ENCODE measurements at places on chromosomes 1 and 21.

DNA sequence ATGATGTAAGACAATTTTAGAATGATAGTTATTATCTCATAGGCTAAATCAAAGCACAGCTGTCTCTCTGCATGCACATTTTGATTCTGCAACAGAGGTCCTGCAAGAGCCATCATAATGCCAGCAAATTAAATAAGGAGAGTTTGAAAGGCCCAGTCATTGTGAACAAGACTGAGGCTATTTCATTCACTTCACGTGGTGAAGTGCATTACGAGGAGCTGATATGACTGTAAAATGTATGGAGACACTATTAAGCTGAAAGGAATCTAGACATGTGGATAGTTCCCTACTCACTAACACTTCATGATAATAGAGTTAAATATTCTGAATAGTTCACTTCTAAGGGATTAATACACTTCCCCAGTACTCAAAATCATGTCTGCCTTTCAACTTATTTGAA is 299.0 kb downstream of the SMYD3 start:
- DNase-seq = no peak

DNA sequence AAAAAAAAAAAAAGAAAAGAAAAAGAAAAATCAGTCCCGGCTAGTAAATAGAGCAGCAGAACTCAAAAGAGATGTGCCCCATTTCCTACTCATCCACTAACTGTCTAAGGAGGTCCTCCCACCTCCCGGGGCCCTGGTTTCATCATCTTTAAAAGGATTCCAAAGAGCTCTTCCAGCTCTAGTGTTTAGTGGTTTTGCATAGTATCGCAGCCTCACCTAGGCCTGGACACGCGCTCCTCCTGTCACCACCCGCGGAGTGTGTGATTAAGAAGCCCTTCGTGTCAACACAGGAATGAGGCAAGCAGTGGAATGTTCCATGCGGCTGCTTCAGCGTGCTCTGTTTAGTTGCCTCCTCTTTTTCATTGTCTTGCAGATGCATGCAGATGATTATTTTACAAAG is 49.0 kb downstream of the LBR start:
- DNase-seq = no peak

DNA sequence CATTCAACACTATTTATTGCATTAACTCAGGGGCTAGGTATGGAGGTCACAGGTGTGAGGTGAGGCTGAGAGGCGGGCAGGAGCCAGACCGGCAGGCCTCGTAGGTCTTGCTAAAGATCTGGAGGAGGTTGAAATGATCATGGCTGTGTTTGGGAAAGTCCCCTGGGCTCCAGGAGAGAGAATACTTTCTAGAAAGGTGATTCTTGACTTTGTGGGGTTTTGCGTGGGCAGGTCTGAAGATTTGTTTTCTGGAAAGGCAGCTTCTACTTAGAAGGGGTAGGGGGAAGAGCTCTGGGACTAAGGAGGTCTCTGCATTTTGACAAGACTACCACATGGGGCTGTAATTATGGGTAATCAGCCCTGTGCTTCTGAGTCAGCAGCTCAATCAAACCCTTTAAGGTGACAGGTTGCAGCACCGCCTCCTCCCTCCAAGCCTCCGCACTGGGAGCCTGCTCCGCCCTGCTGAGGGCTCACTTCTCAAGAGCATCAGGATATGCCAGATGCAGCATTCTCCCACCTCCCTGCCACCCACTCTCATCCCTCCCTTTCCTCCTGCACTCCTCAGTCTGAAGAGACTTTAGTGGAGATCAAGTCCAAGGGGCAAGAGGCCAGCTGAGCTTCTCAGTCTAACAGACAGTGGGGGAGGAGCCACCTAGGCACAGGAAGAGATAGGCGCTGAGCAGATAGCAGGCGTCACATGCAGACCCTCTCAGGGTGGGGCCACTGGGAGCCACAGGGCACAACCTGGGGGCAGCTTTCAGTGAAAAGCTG is 30.5 kb downstream of the SLC30A1 start:
- DNase-seq = no peak

DNA sequence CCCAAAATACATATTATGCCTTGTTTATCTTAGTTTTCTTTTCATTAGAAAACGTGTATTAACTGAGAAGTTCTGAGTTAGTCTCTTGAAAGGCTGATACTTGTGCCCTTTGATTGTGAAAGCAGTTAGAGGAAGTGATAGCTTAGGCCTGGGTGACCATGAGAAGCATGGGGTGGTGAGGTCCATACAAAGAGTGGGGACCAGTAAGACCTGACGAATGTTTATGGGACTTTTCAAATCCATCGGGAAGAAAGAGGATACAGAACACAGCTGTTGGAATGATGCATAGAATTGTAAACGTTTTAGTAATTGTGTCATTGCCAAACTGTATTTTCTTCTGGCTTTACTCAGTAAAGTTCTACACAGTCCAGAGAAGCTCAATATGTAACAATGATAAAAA is 259.8 kb downstream of the LMO4 start:
- DNase-seq = no peak

GRCh38 chr1:218467101-218468072 is 122.3 kb downstream of the TGFB2 start:
- DNase-seq = no peak

DNA sequence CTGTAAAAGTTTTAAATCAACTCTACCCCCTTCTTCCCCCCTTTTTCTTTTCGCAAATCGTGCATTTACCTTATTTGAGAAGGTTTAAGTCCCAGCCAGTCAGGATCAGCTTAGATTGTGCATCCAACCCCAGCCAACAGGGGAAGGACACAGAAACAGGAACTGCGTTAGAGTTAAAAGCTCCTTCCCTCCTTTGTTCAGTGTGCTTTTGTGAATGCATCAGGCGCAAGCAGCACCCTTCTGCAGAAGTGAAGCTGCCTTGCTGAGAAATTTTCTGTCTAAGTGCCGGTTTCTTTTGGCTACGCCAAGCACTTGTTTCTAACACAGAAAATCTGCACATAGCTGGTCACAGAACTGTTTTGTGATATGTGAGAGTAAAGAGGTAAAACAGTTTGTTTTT is 56.2 kb upstream of the PRRC2C start:
- DNase-seq = no peak

- no peak for DNase-seq
These were observed 208.2 kb upstream of the USP24 start for GRCh38 chr1:55423376-55423775.

DNA sequence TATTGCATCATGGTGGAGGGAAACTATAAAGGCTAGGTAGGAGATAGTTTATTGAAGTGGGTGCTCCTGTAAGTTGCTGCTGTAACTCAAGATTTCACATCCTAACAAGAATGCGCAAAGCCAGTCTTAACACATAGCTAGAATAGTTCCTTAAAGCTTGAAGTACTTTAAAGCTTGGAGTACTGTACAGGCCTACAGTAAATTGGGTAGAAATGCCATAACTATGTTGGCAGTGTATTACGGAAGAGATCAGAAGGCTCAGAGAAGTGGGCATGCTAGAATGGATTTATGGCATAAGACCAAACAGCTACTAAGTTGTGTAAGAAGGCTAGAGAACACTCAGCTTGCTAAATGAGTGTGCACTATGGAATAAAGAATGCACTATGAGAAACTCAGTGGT is 44.5 kb downstream of the DMRTA2 start:
- DNase-seq = no peak
